ENCODE measurements at places on chromosomes 6 and 20.

DNA sequence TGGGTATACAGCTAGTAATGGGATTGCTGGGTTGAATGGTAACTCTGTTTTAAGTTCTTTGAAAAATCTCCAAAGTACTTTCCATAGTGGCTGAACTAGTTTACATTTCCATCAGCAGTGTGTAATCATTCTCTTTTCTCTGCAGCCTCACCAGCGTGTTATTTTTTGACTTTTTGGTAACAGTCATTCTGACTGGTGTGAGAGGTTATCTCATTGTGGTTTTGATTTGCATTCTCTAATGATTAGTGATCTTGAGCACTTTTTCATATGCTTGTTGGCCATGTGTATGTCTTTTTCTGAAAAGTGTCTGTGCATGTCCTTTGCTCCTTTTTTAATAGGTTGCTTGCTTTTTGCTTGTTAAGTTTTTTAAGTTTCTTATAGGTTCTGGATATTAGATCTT is 194.2 kb upstream of the PHACTR1 start:
- DNase-seq: no peak

DNA sequence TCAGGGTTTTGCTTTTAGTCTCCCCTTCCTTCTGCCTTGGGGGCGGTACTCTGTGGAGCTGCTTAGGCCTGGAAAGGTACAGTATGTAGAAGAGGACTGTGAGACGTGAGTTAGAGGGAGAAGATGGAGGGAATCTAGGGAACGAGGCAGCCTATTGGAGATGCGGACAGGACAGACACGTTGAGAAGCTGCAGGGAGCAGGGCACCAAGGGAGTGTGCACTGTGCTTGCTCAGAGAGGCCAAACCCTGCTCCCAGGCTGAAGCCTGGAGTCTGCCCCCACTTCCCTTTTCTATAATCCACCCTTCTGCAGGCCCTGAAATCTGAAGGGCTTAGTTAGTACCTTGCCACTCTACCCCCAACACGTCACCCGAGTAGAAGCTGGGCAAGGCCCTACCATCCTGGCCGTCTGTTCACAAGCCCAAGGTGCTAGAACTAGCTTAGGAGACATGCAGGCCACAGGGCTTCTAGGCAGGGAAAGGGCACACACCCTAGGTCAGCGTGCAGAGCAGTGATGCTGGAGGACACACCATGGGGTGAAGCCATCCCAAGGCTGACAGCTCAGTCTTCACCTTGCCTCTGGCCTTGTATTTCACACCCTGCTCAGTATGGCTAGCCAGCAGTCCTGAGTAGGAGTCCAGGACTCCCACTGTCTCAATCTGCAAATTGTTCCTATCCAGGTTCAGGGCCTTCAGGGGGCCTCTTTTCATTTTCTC is 6.9 kb downstream of the TP53INP2 start:
- no peak for DNase-seq

DNA sequence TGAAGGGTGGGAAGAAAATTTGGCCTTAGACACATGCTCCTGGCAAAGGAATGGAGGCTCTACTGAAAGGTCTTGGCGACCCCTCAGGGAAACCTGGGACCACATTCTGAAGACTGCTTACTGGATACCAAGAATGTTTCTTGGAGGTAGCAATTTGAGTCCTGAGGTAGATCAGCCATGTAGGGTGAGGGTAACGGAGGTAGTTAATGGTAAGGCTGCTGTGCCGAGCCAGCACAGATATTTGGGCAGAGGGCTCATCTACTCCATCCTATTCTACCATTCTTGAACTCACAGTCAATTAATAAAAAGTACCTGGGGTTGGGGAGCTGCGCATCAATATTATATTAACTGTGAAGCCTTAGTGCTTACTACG is 401 bp upstream of the PHF3 start:
- DNase-seq: no peak

DNA sequence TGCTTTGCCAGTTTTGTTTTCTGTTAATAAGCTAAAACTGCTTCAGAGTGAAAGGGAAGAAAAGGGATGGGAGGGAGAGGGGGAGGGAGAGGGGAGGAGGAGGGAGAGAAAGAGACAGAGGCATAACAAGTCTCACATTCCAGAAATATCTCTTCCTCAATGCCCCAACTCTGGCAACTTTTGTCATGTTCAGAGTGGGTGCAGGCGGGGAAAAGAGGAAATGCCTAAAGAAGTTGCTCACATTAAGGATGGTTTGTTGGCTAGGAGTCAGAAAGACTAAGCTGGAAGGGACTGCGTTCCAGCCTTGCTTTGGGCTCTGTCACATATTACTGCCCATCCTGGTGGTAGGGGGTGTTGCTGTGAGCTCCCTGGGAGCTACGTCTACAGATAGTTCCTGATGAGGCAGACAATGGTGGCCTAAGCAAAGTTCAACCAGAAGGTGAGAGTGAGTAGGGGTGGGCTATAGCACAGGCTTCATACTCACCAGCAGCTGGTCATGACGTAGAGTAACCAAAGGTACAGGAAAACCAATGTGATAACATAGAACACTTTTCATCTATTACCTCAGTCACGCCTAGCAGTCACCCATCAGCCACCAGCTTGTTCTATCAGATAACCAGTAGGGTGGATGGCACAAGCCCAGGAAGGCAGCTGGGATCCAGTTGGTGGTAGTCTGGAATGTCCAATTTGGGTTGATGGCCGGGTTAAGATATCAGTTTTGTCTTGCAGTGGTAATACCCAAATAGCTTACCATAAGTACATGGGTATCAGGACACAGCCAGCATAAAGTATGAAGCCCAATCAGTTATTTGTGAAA is 2.1 kb downstream of the TSPYL4 start:
- no peak for DNase-seq

Measured in activated CD4-positive, CD25-positive, alpha-beta regulatory T cell treated with anti-CD3 and anti-CD28 coated beads, Interleukin-2, amount 50 U/mL, for 72 hours (primary cell).